HT-29 (cell line): ENCODE measurements at places on chromosomes 2 and 18. TPM values are rescaled to one million over a fixed set of nuclear protein-coding genes. Genes with fewer than 3 reads are reported as not detected.

RTP5 gene
- not detected in 2 replicates for total RNA-seq

DNA sequence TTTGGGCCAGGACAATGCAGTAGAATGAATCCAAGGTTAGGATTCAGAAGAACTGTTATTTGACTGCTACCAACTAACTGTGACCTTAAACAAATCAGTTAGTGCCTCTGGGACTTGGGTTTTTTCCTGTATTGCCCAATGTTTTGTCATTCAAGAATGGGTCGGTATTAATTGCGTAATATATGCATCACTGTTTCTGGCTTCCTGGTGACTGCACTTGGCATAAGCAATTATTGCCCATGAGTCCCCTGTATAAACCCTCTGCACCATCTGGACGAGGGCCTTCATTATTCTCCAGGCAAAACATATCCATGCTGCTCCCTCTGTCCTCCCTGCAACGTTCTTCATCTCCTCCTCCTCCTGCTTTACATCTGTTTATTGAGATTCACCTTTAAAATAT lies 255.8 kb upstream of the LRRTM1 start:
- DNase-seq: no peak

DNA sequence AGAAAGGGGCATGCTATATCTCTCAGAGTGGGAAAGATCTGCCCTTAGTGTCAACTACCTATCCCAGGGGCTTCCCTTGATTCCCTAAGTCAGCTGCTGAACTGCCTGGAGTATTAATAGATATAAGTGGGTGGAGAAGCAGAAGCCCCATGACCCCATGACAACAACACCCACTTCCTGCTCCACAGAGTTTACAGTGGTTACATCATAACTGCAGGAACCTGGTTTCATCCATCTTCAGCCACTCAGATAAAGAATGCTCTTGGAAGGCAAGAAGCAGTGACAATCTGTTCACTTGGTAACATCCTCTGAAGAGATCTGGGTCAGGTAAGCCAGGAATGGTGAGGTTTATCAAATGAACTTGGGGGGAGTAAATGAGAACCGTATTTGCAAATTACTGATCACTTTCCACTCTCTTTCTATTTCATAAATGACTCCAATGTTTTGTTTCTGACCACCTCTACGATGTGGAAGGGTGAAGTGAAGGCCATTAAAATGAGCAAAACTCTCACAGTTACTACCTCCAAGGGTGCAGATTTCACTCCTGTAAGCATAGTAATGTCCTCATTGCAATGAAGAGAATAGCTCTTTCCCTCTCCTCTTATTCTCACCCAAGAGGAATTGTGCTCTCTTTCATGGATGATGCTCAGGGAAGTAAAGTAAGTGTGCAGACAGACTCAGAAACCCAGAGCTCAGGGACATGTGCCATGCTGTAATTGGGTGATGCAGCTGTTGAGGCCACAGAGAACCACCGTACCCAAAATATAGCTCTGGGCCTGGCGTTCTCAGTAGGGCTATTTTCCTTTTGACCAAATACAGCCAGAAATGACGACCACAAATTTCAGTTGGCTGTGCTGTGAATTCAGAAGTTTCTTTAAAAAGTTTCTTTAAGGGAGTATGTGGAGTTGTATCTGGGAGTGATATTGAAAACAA lies 192.8 kb upstream of the APCDD1 start:
- no peak for DNase-seq

DNA sequence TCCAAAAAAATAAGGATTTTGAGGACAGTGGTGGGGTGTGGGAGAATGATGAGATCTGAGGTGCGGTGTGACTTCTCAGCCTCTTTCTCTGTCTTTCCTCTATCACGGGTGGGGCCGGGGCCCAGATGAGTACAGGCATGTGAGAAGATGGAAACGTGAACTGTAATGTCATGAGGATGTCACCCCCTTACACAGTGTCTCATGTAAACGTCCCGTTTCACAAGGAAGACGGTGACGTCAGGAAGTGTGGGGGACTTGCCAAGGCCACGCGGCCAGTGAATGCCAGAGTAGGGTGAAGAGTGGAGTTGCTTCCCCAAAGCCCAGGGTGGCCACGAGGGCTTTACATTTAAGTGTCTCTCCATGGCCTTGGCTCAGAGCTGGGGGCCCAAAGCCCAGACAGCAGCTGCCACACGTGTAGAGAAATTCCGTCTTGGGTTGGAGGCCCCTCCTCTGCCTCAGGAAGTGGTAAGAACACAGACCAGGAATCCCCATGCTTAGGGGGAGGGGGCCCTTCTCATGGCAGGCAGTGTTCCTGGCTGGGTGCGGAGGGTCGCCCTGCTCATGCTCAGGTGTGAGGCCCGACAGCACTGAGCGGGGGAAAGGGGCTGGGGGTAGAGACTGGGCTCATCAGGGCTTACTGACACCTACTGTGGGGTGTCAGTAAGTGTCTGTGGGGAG lies 80.9 kb upstream of the SMAD7 start:
- no peak for DNase-seq
